Psoas muscle (tissue), 8 donors: ENCODE measurements at places on chromosomes 4 and X. TPM values are rescaled to one million over a fixed set of nuclear protein-coding genes. Genes with fewer than 3 reads are reported as not detected.

- no peaks in the 10 kb centered on the region for H3K36me3 ChIP-seq
- H3K4me3 ChIP-seq: no peak overlapping the region
- H3K27ac ChIP-seq: no peak overlapping the region
- DNase-seq: no peak
- no peaks in the 10 kb centered on the region for H3K27me3 ChIP-seq
These were observed 35.8 kb downstream of the NAP1L3 start for GRCh38 chrX:93637591-93637990.

DNA sequence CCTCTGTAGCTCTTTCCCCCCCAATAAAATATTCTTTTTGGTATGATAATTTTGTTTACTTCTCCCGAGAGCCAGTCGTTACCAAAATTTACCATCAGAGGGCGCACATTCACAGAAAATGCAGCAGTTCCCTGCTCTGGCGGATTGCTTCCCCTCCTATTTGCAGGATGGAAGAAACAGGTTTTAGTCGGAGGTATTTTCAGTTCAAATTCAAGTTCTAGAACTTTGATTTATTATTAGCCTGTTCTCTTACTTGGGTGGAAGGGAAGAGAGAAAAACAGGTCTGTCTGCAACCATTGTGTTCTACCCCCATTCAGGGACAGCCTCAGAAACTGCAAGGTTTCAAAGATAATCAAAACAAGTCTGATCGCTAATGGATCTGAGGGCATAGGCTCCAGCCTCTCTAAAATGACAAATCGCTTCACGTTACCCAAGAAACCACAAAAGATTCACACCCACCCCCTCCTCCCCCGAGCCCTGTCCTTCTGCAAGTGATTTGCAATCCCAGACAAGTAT lies 263.8 kb upstream of the RPS6KA3 start:
- H3K4me3 ChIP-seq: peak overlapping the region; percentile 42
- H3K36me3 ChIP-seq: no peaks in the 10 kb centered on the region
- no peak for DNase-seq
- H3K27me3 ChIP-seq: peaks cover 39% of the 10 kb centered on the region
- no peak overlapping the region for H3K27ac ChIP-seq

SPANXN4 gene
- not detected for total RNA-seq

GRCh38 chr4:98203332-98204235 lies 57.6 kb upstream of the RAP1GDS1 start:
- no peak for DNase-seq
- H3K36me3 ChIP-seq: no peaks in the 10 kb centered on the region
- H3K4me1 ChIP-seq: no peaks in the 10 kb centered on the region
- H3K27me3 ChIP-seq: no peaks in the 10 kb centered on the region
- H3K4me3 ChIP-seq: no peak overlapping the region

HTN1 gene
- not detected for total RNA-seq

GRCh38 chrX:30005813-30006212 lies 209.6 kb upstream of the MAGEB2 start:
- no peak for DNase-seq
- no peak overlapping the region for H3K4me3 ChIP-seq
- H3K27ac ChIP-seq: no peak overlapping the region
- no peaks in the 10 kb centered on the region for H3K4me1 ChIP-seq
- H3K27me3 ChIP-seq: no peaks in the 10 kb centered on the region

SHROOM2 gene
- 0.47 TPM for total RNA-seq

GRCh38 chrX:79107891-79108718 lies 36.4 kb upstream of the GPR174 start:
- H3K27ac ChIP-seq: no peak overlapping the region
- no peak overlapping the region for H3K4me3 ChIP-seq
- no peaks in the 10 kb centered on the region for H3K4me1 ChIP-seq
- no peak for DNase-seq
- no peaks in the 10 kb centered on the region for H3K36me3 ChIP-seq

DNA sequence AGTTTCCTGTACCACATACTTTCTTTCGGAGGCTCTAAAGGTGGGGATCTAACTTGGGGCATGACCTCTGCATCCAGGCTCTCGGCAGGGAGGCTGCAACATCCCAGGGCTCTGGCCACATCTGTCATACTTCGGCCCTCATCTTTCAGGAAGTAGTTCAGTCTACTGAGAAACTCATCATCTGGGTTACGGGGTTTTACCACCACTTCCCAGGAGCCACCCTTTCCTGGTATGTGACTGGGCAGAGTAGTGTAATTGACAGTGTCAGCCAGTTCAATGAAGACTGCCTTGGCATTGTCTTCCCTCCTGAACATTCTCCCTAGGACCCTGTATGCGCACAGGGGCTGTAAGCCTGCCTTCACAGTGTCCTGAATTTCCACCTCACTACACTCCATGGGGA lies 2.8 kb downstream of the PNMA5 start:
- H3K27me3 ChIP-seq: peaks cover 10% of the 10 kb centered on the region
- no peak for DNase-seq
- no peaks in the 10 kb centered on the region for H3K36me3 ChIP-seq
- H3K27ac ChIP-seq: no peak overlapping the region

ART3 gene
- total RNA-seq: 133 TPM

DNA sequence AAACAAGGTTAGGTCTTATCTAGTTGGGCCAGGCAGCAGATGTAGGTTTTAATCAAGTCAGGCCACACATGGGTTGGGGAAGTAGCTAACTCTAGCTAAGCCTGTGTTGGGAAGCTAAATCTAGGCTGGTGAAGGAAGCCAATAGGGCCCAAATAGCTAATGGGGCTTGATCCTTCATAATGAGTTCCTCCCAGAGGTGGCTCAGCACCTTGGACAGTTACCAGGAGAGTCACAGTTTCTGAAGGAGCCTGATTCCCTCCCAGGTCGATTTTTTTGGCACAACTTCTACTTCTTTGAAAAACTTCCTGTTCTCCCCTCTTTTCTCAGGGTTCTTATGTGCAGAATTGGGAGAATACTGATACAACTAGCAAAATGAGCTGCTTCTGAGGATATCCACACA lies 242.5 kb upstream of the PRPS2 start:
- H3K27ac ChIP-seq: no peak overlapping the region
- no peak for DNase-seq
- no peaks in the 10 kb centered on the region for H3K36me3 ChIP-seq
- no peaks in the 10 kb centered on the region for H3K4me1 ChIP-seq
- no peaks in the 10 kb centered on the region for H3K27me3 ChIP-seq

DNA sequence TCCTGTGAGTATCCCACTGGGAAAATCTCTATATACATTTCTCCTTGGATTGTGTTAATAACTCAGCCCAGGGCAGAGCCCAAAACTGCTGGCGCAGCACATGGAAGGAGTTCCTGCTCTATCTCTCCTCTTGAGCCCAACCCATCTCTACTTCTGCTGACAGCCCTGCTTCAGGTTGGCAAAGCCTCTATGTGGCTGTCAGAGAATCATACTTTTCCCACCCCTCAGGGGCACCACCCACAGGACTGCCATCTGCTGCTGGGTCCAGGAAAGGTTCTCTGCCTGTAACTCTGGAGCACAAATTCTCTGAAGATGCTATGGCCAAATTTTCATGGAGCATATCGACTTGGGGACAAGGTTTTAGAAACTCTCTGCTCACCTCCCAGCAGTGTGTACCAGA lies 278.5 kb upstream of the EMCN start:
- no peaks in the 10 kb centered on the region for H3K27me3 ChIP-seq
- no peak for DNase-seq
- no peak overlapping the region for H3K4me3 ChIP-seq
- no peaks in the 10 kb centered on the region for H3K4me1 ChIP-seq

PPP4R3C gene
- not detected for total RNA-seq

EPHA5 gene
- total RNA-seq: not detected

GRCh38 chr4:187608001-187608421 lies 387.6 kb upstream of the ZFP42 start:
- no peaks in the 10 kb centered on the region for H3K27me3 ChIP-seq
- H3K27ac ChIP-seq: no peak overlapping the region
- H3K36me3 ChIP-seq: no peaks in the 10 kb centered on the region
- DNase-seq: no peak
- no peak overlapping the region for H3K4me3 ChIP-seq

GRCh38 chr4:73603854-73604584 lies 16.2 kb downstream of the RASSF6 start:
- no peak overlapping the region for H3K27ac ChIP-seq
- no peak overlapping the region for H3K4me3 ChIP-seq
- DNase-seq: no peak
- peaks cover 2% of the 10 kb centered on the region for H3K27me3 ChIP-seq
- no peaks in the 10 kb centered on the region for H3K36me3 ChIP-seq

GRCh38 chrX:19624739-19625138 lies 109.4 kb upstream of the MAP3K15 start:
- no peak for DNase-seq
- no peaks in the 10 kb centered on the region for H3K4me1 ChIP-seq
- H3K27ac ChIP-seq: no peak overlapping the region
- H3K27me3 ChIP-seq: no peaks in the 10 kb centered on the region

GRCh38 chr4:7254736-7255487 lies 62.6 kb downstream of the SORCS2 start:
- peaks cover 1% of the 10 kb centered on the region for H3K27me3 ChIP-seq
- H3K36me3 ChIP-seq: no peaks in the 10 kb centered on the region
- H3K4me3 ChIP-seq: no peak overlapping the region

- no peak overlapping the region for H3K27ac ChIP-seq
- H3K27me3 ChIP-seq: no peaks in the 10 kb centered on the region
- no peaks in the 10 kb centered on the region for H3K4me1 ChIP-seq
- DNase-seq: no peak
- H3K4me3 ChIP-seq: no peak overlapping the region
These were observed 118.6 kb downstream of the SPCS3 start for GRCh38 chr4:176438401-176438800.

GRCh38 chr4:77501851-77502250 lies 103.8 kb upstream of the CXCL13 start:
- no peak for DNase-seq
- H3K4me1 ChIP-seq: no peaks in the 10 kb centered on the region
- H3K36me3 ChIP-seq: no peaks in the 10 kb centered on the region
- no peaks in the 10 kb centered on the region for H3K27me3 ChIP-seq
- no peak overlapping the region for H3K4me3 ChIP-seq

DNA sequence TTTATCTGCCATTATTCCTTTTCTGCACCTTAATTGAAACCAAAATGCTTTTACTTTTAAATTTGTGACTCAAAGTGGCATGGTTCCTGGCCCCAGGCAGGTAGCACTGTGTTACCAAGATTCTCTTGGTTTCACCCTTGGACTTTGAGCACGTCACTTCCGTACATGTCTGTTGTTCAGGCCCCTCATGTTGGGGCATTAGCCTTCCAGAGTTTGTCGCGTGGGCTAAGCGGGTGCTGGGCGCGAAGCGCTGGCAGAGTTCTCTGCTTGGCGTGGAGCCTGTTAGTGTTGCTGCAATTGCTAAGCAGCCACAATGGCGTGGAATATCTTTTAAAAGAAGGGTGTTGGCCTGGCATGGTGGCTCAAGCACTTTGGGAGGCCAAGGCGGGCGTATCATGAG lies 14.0 kb upstream of the TADA2B start:
- H3K27me3 ChIP-seq: no peaks in the 10 kb centered on the region
- H3K4me3 ChIP-seq: no peak overlapping the region
- DNase-seq: no peak
- peaks cover 4% of the 10 kb centered on the region for H3K36me3 ChIP-seq

DNA sequence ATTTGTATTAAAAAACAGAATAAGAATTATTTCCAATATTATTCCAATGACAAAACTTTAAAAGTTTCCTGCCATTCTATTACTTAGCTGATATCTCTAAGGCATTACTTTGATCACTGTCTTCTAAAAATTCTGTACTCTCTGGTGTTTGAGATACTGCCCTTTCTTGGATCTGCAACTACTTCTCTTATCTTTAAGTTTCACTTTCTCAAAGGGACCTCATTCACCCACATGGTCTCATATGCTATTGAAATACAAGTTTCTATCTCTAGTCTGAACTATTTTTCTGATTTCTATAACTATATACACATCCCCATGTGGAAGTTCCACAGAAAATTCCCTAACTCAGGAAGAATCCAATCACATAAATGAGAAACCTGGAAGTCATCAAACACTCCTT lies 22.2 kb downstream of the TMPRSS11E start:
- H3K4me1 ChIP-seq: no peaks in the 10 kb centered on the region
- H3K4me3 ChIP-seq: no peak overlapping the region
- DNase-seq: no peak
- no peak overlapping the region for H3K27ac ChIP-seq

ZIC3 gene
- not detected for total RNA-seq

DNA sequence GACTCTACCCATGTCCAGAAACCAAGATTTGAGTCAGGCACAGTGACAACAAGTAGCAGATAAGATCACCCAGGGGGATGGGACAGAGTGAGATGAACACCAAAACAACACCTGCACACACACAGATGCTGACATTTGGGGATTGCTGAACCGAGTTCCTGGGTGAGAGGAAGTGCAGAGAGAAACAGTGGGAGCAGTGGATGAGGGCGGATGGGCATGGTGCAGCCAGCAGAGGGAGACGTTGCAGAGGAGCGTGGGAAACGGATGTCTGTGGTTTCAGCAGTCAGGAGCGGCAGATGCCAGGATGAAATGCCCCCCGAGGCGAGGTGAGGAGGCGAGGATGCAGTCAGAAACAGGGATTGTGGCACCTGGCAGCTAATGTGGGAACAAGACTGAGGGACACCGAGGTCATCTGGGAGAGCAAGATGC lies 78.6 kb upstream of the STS start:
- DNase-seq: no peak
- H3K27ac ChIP-seq: no peak overlapping the region
- no peaks in the 10 kb centered on the region for H3K27me3 ChIP-seq
- no peaks in the 10 kb centered on the region for H3K4me1 ChIP-seq

- H3K4me1 ChIP-seq: peaks cover 11% of the 10 kb centered on the region
- DNase-seq: no peak
- no peaks in the 10 kb centered on the region for H3K36me3 ChIP-seq
- peak overlapping the region; percentile 24 for H3K27ac ChIP-seq
- H3K4me3 ChIP-seq: no peak overlapping the region
These were observed 45.9 kb upstream of the RPA4 start for GRCh38 chrX:96837808-96838207.

GRCh38 chr4:100493756-100494155 lies 24.1 kb downstream of the EMCN start:
- H3K27me3 ChIP-seq: no peaks in the 10 kb centered on the region
- no peaks in the 10 kb centered on the region for H3K36me3 ChIP-seq
- H3K4me1 ChIP-seq: no peaks in the 10 kb centered on the region
- H3K27ac ChIP-seq: no peak overlapping the region

DNA sequence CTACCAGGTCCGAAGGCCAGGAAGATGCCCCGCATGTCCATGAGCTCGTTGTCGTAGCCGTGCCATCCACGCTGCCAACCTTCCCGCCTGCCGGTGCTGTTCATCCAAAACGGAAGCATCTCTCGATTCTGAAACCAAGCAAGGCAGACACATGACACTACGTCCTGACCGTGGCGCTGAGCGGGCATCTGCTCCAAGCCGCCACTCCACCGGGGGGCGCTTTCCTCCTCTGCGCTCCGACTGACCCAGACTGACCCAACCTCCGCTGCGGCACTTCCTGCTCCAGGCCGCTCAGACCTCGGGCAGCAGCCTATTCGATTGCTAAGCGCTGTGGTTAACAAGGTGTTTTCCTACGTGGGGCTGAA lies 120.5 kb downstream of the ENPP6 start:
- DNase-seq: peak; percentile 62
- H3K36me3 ChIP-seq: no peaks in the 10 kb centered on the region
- H3K27me3 ChIP-seq: no peaks in the 10 kb centered on the region
- no peak overlapping the region for H3K27ac ChIP-seq

MAGEB1 gene
- total RNA-seq: not detected

GRCh38 chr4:166913926-166914325 lies 320.4 kb downstream of the SPOCK3 start:
- no peak overlapping the region for H3K4me3 ChIP-seq
- no peaks in the 10 kb centered on the region for H3K4me1 ChIP-seq
- no peaks in the 10 kb centered on the region for H3K27me3 ChIP-seq

CLGN gene
- total RNA-seq: 0.36 TPM

MORF4L2 gene
- total RNA-seq: 189 TPM
